Stimulated activated CD8-positive, alpha-beta memory T cell treated with anti-CD3 and anti-CD28 coated beads, Interleukin-2, amount 100 ng/mL, for 1 hour (primary cell): ENCODE measurements at places on chromosomes 1 and 21.

DNA sequence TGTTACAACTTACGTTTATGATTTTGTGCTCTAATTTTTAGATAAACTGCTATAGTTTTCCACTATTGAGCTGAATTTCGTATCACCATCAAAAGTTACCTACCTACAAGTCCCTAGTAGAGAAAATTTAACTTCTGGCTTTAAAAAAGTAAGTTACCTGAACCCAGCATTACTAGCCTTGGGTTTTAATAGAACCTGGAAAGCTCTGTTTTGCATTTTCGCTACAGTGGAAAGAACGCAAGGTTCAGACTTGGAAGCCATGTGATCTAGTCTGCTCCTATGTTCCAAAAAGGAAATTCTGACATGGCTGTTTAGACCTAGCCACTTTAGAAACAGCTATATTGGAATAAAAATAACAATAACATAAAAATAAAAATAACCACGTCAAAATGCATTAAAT lies 110.5 kb downstream of the SLC45A1 start:
- no peak for DNase-seq

- DNase-seq, result no peak
These were observed 52.5 kb downstream of the NBPF6 start for GRCh38 chr1:108502624-108503023.

- DNase-seq, result no peak
These were observed 12.8 kb downstream of the THEMIS2 start for GRCh38 chr1:27885114-27885528.

GRCh38 chr1:237792726-237793125 lies 98.0 kb downstream of the ZP4 start:
- no peak for DNase-seq

DNA sequence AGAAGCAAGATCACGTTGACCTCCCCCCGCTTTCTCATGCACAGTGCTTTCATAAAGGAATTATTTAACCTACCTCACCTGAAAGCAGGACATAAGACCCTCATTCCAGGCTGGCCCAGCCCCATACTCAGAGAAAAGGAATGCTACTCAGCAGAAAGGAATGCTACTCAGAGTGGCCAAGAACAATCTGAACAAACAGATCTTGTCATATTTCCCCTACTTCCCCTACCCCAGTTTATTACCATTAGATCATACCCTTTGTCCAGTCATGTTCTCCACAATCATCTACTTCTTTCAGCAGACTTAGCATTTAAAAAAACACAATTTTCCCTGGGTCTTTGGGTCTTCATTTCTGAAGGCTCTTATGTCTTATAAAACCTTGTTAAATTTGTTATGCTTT lies 89.8 kb downstream of the SLC16A1 start:
- DNase-seq, result no peak

DNA sequence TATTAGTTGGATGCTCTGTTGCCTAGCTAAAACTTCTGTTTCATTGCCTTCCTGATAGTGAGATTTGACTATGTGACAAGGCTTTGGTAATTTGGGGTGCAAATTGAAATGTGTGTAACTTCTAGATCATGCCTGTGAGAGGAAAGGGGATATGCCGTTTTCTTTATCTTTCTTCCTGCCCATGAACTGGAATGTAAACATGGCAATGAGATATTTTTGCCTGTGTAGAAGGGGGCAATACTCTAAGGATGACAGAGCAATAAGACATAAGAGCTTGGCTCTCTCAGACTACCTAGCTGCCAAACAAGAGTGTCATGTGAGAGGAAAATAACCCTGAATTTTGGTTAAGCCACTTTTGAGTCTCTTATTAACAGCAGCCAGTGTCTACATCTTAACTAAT lies 49.7 kb downstream of the RAP1A start:
- no peak for DNase-seq

- DNase-seq, result no peak
These were observed 82.7 kb downstream of the CAMTA1 start for GRCh38 chr1:6867729-6868659.

- no peak for DNase-seq
These were observed 75.2 kb upstream of the NGF start for GRCh38 chr1:115413208-115413607.

- DNase-seq, result no peak
These were observed 103.9 kb downstream of the HMCN1 start for GRCh38 chr1:185838111-185838510.

GRCh38 chr21:42913476-42913875 lies 12.0 kb downstream of the ERVH48-1 start:
- no peak for DNase-seq

DNA sequence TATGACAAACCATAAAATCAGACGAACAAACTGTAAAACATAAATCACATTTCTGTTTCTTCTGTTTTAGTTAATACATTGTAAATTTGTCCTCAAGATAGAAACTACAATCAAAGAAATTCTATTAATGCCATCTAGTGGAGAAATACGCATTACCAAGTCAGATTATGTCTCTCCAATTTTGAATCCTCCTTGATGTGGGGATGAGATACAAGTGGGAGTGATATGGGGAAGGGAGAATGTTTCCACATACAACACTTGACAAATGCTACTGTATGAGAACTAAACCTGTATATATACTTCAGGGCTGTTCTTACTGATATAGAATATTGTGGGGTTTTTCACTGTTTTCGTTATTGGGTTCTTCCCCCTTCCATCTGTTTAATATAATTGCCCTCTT lies 2.6 kb downstream of the HFM1 start:
- DNase-seq, result no peak

GRCh38 chr1:155268630-155269029 lies 4.7 kb downstream of the CLK2 start:
- DNase-seq, result no peak

DNA sequence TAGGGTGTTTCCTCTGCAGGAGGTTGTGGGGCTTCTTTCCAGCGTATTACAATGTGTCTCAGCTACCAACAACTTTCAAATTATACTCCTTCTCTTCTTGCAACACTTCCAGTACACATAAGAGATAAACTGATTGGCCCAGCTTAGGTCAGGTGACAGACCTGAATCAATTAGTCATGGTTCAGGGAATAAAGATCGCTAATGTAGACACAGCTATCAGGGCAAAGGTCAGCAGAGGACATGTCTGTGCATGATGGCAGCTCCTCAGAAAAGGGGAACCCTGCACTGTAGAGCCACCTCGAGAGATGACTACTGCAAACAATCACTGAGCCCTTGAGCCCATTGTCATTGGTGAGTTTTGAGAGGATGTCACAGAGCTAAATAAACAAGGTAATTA lies 36.8 kb upstream of the PKN2 start:
- no peak for DNase-seq

GRCh38 chr1:151606384-151606783 lies 5.5 kb upstream of the SNX27 start:
- no peak for DNase-seq

GRCh38 chr1:8763888-8764287 lies 53.6 kb downstream of the RERE start:
- DNase-seq, result no peak

GRCh38 chr1:211532088-211532444 lies 40.1 kb upstream of the RD3 start:
- DNase-seq, result no peak

- no peak for DNase-seq
These were observed 22.4 kb downstream of the TRPM2 start for GRCh38 chr21:44375761-44376241.

DNA sequence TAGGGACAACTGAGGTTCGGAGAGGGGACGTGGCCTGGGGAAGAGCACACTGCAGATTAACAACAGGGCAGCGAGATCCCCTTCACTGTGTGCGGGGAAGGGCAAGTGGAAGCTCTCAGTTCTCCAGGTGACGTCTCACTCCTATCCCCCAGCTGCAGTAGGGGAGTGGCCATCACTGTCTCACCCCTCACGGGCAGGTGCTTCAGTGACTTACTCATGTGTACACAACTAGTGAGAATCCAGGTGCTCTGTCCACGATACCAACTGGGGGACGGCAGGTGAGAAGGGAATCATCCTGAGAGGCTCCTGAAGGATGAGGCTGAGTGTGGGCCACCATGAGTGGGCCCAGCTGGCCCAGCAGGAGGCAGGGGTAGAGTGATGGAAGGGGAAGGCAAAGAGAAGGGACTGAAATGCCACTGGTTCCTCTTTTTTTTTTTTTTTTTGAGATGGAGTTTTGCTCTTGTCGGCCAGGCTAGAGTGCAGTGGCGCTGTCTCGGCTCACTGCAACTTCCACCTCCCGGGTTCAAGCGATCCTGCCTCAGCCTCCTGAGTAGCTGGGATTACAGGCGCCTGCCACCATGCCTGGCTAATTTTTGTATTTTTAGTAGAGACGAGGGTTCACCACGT lies 25.9 kb downstream of the RHBG start:
- DNase-seq, result no peak

DNA sequence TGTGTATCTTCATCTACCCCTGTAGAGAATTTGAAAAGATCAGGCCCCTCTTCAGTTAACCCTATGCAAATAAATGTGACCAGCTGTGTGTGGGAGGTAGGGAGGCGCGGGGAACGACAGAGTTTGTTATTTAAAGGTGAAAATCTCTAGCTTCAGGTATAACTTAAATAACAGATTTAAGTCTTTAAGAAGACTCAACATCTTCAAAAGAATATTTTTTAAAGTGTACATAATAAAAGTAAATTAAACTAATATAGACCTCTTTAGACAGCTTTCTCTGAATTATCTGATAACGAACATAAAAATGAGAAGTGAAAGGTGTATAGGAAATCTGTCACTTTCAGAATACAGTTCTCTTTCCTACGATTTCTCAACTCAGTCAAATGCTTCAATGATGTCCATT lies 16.0 kb downstream of the ANGPTL3 start:
- DNase-seq, result no peak

DNA sequence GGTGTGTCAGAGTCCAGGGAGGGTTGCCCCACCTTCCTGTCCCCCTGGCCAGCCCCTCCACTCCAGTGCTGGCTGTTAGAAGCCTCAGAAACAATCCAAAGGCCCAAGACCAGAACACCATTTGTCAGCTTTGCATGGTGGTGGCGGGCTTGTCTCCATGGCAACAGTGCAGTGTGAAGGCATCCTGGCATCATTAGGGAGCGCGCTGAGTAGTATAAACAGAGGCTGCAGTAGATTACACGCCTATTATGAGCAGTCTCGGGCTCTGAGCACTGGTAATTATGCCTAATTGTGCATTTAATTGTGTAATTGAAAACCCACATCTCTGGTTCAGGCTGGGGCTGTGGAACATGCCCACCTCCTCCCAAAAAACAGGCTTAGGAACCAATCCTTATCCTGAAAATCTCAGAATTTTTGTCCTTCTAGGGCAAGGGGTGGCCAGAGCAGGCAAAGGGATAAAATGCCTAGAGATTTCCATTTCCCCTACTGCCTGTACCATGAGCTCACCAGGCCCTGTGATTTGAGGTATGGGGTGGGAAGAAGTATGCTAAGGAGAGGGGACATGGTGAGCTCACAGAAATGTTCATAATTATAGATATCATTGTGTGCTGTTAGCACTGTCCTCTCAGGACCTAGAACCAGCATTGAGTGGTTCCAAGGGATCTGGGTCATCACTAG lies 11.7 kb downstream of the NKAIN1 start:
- no peak for DNase-seq

- no peak for DNase-seq
These were observed 7.9 kb downstream of the ACOT7 start for GRCh38 chr1:6385488-6386191.

GRCh38 chr1:100580446-100580845 lies 42.5 kb downstream of the GPR88 start:
- DNase-seq, result no peak

DNA sequence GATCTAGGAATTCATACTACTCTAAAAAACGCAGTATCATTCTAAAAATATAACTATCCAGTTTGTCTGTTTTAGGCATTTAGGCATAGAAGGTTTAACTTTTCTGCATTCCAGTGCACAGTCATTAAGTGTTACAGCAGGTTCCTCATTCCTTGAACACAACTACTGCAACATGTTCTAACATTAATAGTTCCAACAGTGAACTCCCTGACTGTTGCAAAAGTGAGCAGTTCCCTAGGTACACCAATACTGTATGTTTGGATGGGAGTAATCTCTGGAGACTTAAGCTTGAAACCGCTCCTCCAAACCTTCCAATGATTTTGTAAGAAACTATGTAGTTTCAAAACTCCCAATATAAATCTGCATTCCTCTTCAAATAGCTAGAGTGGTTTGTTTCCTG lies 46.2 kb downstream of the UCHL5 start:
- no peak for DNase-seq

- DNase-seq, result no peak
These were observed 70.3 kb downstream of the LTN1 start for GRCh38 chr21:28922368-28922767.

- DNase-seq, result no peak
These were observed 386.2 kb downstream of the LRRIQ3 start for GRCh38 chr1:73811798-73812197.

GRCh38 chr1:206690516-206690915 lies 5.8 kb downstream of the MAPKAPK2 start:
- DNase-seq, result no peak

DNA sequence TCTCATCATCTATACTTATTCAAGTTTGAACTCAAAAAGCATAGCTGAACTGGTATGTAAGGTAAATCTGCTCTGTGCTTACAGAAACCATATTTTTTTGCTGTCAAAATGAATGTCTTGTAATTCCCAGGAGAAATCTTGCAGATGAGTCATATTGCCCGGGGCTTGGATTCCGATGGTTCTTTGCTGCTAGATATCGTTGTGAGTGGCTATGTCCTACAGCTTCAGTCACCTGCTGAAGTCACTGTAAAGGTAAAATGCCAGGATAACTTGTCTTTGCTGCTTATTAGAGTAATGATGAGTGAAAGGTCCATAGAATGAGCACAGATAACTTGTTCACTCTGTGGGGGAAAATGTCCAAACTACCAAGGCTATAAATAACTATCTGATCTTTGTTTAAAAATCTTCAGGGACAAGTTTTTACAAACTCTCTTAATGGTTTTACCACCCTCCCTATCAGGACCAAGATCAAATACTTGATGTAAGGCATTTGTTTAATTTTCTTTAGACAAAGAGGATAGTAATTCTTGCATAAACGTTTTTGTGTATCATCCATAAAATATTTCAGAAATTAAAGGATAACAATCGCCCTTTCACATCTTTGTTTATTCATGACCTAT lies 222.3 kb downstream of the TPR start:
- no peak for DNase-seq

- DNase-seq, result no peak
These were observed 13.7 kb downstream of the GGPS1 start for GRCh38 chr1:235342039-235342438.

DNA sequence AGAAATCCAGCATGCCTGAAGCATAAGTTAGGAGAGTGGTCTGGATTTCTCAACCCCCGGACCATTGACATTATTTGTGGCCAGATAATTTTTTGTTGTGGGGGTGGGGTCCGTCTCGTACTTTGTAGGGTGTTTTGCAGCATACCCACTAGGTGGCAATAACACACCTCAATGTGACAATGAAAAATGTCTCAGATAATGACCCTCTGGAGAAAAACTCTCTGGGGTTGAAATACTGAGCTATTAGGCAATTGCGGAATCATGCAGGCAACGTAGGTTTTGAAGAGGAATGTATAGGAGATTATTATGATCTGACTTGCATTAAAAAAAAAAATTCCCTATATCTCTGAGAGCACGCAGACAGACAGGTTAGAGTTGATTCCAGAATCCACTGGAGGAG lies 25.3 kb upstream of the RRP15 start:
- no peak for DNase-seq
